ENCODE measurements at places on chromosomes 2 and 18. TPM values are rescaled to one million over a fixed set of nuclear protein-coding genes. Genes with fewer than 3 reads are reported as not detected.

EFHD1 gene
- total RNA-seq: 7.0 TPM

DNA sequence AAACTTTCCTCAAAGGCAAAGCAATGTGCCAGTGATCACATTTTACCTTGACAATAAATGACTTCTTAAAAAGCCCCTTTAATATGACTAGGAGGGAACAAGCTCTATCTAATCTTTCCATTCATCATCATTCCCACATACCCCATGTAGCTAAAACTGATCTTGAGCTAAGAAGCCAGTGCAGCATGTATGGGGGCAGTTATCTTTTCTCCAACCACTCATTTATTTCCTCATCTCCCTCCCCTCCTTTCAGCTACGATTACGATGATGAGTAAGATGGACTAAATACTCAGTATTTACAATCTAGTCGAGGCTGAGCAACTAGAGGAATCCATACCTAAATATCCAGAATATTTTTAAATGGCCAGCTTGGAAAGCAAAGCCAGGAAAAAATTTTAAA lies 35.5 kb downstream of the PNO1 start:
- no peaks in the 10 kb centered on the region for H3K4me1 ChIP-seq
- H3K36me3 ChIP-seq: no peaks in the 10 kb centered on the region
- H3K27me3 ChIP-seq: no peaks in the 10 kb centered on the region
- H3K4me3 ChIP-seq: no peak overlapping the region

DNA sequence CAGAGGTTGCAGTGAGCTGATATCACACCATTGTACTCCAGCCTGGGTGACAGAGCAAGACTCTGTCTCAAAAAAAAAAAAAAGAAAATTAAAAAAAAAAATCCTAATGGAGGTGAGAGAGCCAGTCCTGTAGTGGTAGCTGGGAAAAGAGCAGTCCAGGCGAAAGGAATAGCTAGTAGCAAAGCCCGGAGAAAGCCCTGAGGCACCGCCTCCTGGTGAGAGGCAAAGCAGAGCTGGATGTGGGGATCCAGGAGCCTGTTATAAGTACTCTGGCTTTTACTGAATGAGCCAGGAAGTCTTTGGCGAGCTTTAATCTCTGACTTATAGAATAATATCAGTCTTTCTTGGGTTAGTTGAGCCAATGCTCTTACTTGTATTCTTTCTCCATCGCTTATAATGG lies 6.6 kb upstream of the KLHL23 start:
- no peaks in the 10 kb centered on the region for H3K27me3 ChIP-seq
- no peak overlapping the region for H3K4me3 ChIP-seq
- DNase-seq: peak; percentile 20
- H3K36me3 ChIP-seq: no peaks in the 10 kb centered on the region

GRCh38 chr2:148674063-148675020 lies 29.8 kb downstream of the EPC2 start:
- H3K4me3 ChIP-seq: no peak overlapping the region
- no peak for DNase-seq
- no peaks in the 10 kb centered on the region for H3K4me1 ChIP-seq
- H3K27ac ChIP-seq: no peak overlapping the region
- H3K36me3 ChIP-seq: no peaks in the 10 kb centered on the region

TM4SF20 gene
- total RNA-seq: not detected

DNA sequence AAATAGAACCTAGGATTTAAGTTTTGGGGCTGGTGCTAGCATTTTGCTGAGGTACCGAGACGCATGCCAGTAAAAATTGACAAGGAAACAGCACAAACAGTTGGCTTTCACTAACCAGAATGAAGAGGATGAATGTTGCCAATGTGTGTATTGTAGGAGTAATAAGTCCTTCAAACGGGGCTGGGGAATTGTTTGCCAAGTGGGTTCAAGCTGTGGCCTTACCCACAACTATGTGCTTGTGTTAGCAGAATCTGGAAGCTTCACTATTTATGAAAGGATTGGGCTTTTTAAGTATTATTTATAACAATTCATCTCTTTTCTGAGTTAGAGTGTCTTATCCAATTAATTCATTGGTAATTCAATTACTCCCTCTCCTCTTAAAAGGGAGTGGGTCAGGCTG lies 15.0 kb upstream of the KIF5C start:
- no peak overlapping the region for H3K4me3 ChIP-seq
- no peak for DNase-seq
- no peaks in the 10 kb centered on the region for H3K27me3 ChIP-seq
- no peak overlapping the region for H3K27ac ChIP-seq
- H3K4me1 ChIP-seq: no peaks in the 10 kb centered on the region

CYTIP gene
- 0.84 TPM for total RNA-seq

EFEMP1 gene
- 19.7 TPM for total RNA-seq

- H3K36me3 ChIP-seq: no peaks in the 10 kb centered on the region
- H3K27me3 ChIP-seq: no peaks in the 10 kb centered on the region
- H3K4me1 ChIP-seq: no peaks in the 10 kb centered on the region
- H3K27ac ChIP-seq: no peak overlapping the region
- DNase-seq: no peak
Observed at GRCh38 chr2:66957677-66958076, 439.5 kb upstream of the ETAA1 start.

DNA sequence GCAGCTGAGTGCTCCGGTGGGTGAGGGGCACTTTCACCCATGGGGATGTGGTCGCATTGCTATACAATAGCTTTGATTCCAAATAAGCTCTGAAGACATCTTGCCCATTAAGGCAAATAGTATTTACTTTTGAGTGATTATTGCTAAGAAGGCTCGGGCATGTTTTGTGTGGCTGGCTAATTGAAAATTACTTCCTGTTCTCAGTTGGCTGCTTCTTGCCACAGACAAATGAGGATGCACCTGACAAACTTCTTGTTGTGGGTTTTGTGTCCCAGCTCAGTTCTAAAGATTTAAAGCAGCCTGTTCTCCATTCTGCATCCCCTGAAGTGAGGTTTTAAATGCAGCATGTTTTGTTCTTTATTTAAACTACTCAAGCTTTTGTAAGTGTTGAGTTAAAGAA lies 88.3 kb downstream of the KCNS3 start:
- no peaks in the 10 kb centered on the region for H3K36me3 ChIP-seq
- no peak overlapping the region for H3K27ac ChIP-seq
- H3K27me3 ChIP-seq: no peaks in the 10 kb centered on the region

SRD5A2 gene
- under 0.01 TPM for total RNA-seq

GRCh38 chr2:219003979-219004378 lies 10.8 kb upstream of the CRYBA2 start:
- H3K27ac ChIP-seq: no peak overlapping the region
- peaks cover 79% of the 10 kb centered on the region for H3K27me3 ChIP-seq
- H3K36me3 ChIP-seq: no peaks in the 10 kb centered on the region
- H3K4me3 ChIP-seq: no peak overlapping the region
- DNase-seq: no peak
- H3K4me1 ChIP-seq: peaks cover 16% of the 10 kb centered on the region

DNA sequence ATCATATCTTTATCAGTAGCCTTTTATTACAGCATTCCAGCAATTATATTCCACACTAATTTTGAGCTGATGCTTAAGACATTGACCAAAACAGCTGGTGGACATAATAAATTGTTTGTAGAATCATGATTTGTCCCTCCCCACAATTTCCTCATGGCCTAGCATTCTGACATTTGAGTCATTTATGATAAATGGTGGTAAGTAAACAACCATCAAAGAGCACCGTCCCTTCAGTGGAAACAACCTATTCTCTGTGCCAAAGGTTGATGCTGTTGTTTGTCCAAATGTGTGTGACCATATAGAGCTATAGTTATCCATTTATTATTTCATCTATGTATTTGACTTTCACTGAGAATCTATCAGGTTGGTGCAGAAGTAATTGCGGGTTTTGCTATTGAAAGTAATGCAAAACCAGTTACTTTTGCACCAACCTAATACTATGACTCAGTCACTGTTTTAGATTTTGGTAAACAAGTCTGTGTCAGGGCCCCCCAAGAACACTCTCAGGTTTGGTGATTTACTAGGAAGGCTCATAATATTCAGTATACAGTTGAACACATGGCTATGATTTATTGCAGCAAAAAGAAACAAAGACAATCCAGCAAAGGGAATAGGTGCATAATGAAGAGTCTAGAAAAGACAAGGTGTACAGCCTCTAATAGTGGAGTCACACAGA lies 608.7 kb upstream of the REG3G start:
- H3K27me3 ChIP-seq: no peaks in the 10 kb centered on the region
- H3K27ac ChIP-seq: no peak overlapping the region
- H3K36me3 ChIP-seq: no peaks in the 10 kb centered on the region
- H3K4me1 ChIP-seq: no peaks in the 10 kb centered on the region
- no peak overlapping the region for H3K4me3 ChIP-seq

ARHGEF33 gene
- 0.71 TPM for total RNA-seq

DNA sequence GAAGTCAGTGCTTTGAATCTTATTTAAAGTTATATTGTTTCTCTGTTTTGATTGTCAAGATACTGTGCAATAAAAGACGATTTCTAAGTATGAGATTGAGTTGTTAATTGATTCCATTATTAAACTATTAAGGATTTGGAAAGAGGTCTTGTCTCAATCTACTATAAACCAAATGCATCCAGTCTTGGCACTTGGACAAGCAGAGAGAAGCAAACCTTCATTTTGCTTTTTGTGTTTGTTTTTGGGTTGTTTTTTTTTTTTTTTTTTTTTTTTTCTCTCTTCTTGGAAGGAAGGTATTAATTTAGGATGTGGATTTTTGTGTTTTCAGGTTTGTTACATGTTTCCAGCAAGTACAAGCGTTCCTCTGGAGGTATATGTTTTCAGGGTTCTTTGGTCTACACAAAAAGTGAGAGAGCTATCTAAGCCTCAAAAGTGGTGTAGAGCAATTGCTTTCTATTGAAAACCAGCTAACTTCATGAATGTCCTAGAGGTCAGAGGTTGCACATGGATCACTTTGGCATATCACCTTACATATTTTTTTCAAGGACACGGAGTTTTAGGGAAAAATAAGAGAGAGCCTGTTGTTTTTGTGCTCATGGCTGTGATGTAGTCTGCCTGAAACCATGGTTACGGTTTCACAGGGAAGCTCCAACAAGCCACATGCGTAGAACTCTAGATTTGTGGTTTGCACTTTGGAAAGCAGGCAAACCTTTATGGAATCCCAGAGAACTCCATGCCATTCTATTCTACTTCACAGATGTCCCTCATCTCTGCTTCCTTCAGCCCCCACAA lies 1.8 kb downstream of the PRKCE start:
- no peak overlapping the region for H3K27ac ChIP-seq
- no peaks in the 10 kb centered on the region for H3K36me3 ChIP-seq
- H3K27me3 ChIP-seq: peaks cover 22% of the 10 kb centered on the region
- H3K4me1 ChIP-seq: peaks cover 21% of the 10 kb centered on the region
- peak; percentile 38 for DNase-seq

- no peak for DNase-seq
- no peak overlapping the region for H3K27ac ChIP-seq
- H3K4me3 ChIP-seq: no peak overlapping the region
- no peaks in the 10 kb centered on the region for H3K27me3 ChIP-seq
- H3K36me3 ChIP-seq: no peaks in the 10 kb centered on the region
Observed at GRCh38 chr18:34543356-34543755, 166.7 kb upstream of the DTNA start.

GRCh38 chr2:209681201-209681735 lies 90.4 kb upstream of the UNC80 start:
- H3K4me1 ChIP-seq: no peaks in the 10 kb centered on the region
- no peak overlapping the region for H3K4me3 ChIP-seq
- H3K36me3 ChIP-seq: no peaks in the 10 kb centered on the region
- no peak for DNase-seq
- H3K27ac ChIP-seq: no peak overlapping the region

- H3K27ac ChIP-seq: no peak overlapping the region
- H3K27me3 ChIP-seq: no peaks in the 10 kb centered on the region
- no peaks in the 10 kb centered on the region for H3K4me1 ChIP-seq
- no peaks in the 10 kb centered on the region for H3K36me3 ChIP-seq
Observed at GRCh38 chr18:67805261-67805660, 288.7 kb upstream of the DSEL start.

DNA sequence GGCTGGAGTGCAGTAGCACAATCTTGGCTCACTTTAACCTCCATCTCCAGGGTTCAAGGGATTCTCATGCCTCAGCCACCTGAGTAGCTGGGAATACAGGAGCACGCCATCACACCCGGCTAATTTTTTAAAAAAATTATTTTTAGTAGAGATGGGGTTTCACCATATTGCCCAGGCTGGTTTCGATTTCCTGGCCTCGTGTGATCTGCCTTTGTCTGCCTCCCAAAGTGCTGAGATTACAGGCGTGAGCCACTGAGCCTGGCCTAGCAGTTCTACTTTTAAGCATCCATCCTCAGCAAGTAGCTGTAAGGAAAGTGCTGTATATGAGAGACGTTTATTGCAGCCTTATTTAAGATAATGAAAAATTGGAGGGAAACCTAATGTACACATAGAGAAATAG lies 79.7 kb downstream of the ZDBF2 start:
- H3K27ac ChIP-seq: no peak overlapping the region
- H3K36me3 ChIP-seq: no peaks in the 10 kb centered on the region
- no peaks in the 10 kb centered on the region for H3K4me1 ChIP-seq

- DNase-seq: peak; percentile 79
- no peaks in the 10 kb centered on the region for H3K4me1 ChIP-seq
- H3K27me3 ChIP-seq: no peaks in the 10 kb centered on the region
- no peak overlapping the region for H3K4me3 ChIP-seq
Observed at GRCh38 chr2:37982147-37982582, 57.1 kb downstream of the RMDN2 start.

IL1B gene
- 0.18 TPM for total RNA-seq

Measured in muscle of leg (tissue), 16 donors.